AG04449 (cell line): ENCODE measurements at places on chromosomes 2 and 18.

- no peak for DNase-seq
Measured at GRCh38 chr18:76610933-76611749, 116.1 kb upstream of the ZNF516 start.

- DNase-seq: no peak
Measured at GRCh38 chr2:109333414-109334210, 204.6 kb downstream of the SH3RF3 start.

DNA sequence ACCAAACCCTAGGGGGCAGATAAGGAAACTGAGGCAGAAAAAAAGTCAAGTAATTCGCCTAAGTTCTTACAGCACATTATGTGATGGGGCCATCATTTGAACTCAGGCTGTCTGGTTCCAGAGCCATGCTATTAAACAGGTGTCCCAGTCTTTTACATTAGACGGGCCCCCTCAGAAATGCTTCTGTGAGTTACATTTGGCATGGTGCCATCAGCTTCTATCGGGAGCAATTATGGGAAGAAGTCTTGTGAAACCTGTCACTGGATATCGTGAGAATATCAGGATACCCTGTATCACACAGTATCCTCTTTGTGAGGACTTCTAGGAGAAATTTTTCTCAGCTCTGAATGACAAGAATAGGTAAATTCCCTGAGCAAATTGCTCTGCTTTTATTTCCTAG lies 143.7 kb upstream of the NOSTRIN start:
- no peak for DNase-seq

- DNase-seq: no peak
Measured at GRCh38 chr18:74540652-74541421, 6.5 kb downstream of the CNDP1 start.

- peak; percentile 5 for DNase-seq
Measured at GRCh38 chr18:24063121-24063731, 48.7 kb downstream of the TTC39C start.
